ENCODE measurements at places on chromosomes 11 and 22.

DNA sequence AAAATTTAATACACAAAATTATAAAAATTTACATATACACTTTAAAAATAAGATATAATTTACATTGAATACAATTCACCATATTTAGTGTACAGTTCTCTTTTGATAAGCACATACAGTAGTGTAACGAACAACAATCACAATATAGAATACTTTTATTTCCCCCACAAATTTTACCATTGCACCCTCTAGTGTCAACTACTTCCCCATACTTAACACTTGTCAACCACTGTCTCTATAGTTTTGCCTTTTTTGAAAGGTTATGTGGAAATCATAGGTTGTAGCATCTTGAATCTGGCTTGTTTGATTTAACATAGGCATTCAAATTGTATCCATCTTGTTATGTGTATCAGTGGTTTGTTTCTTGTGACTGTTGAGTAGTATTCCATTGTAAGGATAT lies 21.3 kb upstream of the PANX1 start:
- no peak for DNase-seq

DNA sequence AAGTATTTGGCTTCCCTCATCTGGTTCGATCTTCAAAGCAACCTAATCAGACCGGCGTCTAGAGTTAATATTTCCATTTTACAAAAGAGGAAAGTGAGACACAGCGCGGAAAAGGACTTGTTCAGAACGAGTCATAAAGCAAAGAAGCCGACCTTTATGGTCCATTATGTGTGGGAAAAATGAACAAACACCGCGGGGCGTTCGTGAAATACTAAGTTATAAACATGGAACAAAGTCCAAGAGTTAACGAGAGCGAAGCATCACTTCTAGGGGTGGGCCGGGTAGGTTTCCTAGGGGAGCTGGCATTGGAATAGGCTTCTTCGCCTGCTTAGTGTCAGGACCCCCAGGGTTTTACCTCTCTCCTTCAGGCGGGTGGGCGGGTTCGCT lies 575 bp downstream of the DUSP18 start:
- DNase-seq = no peak

DNA sequence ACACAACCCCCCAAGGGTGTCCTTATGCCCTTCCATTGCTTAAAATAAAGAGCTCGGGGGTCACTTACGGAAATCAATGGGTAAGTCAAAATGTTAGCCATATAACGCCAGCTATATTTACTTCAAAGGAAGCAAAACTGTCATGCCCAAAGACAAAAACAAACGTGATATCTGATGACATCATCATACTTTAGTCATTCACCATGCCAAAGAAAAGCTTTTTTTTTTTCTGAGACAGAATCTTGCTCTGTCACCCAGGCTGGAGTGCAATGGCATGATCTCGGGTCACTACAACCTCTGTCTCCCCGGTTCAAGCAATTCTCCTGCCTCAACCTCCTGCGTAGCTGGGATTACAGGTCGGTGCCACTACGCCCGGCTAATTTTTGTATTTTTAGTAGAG lies 47.7 kb upstream of the SC5D start:
- DNase-seq = no peak

GRCh38 chr11:7204778-7205177 lies 46.9 kb upstream of the SYT9 start:
- DNase-seq = peak; percentile 16

DNA sequence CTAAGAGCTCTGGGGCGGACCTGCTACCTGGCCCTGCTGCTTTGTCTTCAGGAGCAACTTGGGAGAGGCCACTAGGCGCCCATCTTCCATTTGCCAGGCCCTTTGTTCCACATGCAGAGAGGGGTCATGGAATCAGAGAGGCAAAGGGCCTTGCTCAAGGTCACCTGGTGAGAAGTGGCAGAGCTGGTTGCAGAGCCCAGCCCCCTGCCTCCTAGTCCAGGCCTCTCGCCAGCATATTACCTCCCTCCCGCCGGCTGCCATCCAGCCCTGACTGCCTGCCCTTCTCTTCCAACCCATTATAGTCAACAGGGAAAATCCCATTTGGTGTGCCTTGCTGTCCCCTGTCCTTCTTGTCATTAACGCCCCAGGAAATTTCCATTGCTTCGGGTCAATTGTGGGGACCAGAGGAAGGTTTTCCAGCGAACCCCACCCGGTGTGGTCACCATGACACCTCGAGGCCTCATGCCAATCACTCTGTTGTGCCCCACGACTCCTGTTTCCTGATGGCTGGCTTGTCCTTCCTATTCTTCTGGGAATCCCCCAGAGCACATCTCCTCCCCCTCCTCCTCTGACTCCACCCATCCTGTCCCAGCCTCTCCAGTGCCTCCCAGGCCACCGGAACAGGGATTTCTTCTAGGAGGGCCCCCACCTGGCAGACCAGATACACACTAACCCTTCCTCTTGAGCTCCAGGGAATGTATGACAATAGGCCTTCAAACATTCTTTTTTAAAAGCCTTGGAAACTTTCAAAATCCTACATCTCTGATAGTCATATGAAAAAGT lies 77.0 kb downstream of the NECTIN1 start:
- DNase-seq = no peak

DNA sequence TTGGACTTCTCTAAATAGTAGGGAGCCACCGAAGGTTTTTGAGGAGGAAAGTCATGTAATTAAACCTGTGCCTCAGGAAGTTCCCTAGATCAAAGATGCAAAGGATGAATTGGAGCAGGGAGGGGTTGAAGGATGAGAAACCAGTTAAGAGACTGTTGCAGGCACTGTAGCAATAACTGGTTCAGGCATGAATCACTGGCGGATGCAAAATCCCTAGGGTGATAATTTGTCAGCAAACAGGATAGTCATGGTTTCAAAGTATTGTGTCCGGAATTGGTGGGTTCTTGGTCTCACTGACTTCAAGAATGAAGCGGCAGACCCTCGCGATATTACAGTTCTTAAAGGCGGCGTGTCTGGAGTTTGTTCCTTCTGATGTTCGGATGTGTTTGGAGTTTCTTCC lies 19.9 kb downstream of the TRIOBP start:
- DNase-seq = no peak

GRCh38 chr11:56331861-56332491 lies 13.9 kb upstream of the OR8K1 start:
- DNase-seq = peak; percentile 36

- peak; percentile 25 for DNase-seq
Measured at GRCh38 chr11:84227970-84228665, 942.0 kb upstream of the CCDC90B start.

- no peak for DNase-seq
Measured at GRCh38 chr11:36375353-36376008, 79.4 kb downstream of the PRR5L start.

DNA sequence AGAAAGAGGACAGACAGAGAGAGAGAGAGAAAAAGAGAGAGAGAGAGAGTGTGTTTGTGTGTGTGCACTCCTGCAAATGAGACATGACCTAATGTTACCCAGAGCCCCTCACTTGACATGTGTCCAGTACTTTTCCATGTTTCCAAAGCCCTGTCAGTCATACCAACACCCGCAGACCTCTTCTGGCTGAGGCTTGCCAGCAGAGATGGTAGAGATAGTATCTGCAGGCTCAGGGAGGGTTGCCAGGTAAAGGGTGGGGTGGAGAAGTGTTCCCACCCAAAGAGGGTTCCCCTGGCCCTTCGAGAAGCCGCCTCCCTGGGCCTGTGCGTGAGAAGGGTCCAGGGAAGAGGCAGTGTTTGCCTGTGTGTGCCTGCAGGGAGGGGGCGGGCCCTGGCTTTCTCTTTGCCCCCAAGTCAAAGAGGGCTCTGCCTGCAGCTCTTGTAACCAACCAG lies 40.7 kb downstream of the POU2F3 start:
- DNase-seq = no peak

GRCh38 chr11:116422556-116422955 lies 350.2 kb downstream of the BUD13 start:
- DNase-seq = peak; percentile 88

DNA sequence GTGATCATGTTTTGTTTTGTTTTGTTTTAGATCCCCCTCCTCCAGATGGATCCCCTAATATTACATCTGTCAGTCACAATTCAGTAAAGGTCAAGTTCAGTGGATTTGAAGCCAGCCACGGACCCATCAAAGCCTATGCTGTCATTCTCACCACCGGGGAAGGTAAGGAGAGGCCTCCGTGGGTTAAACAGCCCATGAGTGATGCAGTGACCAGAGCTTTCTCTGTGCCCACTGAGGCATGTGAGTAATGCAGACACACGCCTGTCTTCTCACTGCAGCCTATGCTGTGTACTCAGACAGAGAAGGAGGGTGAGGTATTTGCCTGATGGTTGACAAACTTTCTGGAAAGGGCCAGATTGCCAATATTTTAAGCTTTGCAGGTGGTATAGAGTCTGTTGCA lies 73.7 kb upstream of the OR4B1 start:
- DNase-seq = no peak

- DNase-seq = no peak
Measured at GRCh38 chr11:70278994-70279393, 8.5 kb downstream of the PPFIA1 start.

DNA sequence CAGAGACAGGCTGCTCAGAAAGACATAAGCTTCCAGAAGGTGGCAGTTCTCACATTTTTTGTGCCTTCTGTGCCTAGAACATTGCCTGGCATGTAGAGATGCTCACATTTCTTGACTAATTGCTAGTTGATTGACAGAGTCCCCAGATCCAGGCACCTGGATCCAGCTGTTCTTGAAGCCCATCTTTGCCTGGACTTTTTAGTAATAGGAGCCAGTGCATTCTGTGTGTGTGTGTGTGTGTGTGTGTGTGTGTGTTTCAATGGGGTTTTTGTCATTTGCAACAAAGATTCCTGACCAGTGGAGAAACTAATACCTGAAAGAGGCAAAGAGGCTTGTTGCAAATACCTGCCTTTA lies 15.1 kb downstream of the MRGPRF start:
- no peak for DNase-seq

GRCh38 chr11:1839924-1840779 lies 1.4 kb downstream of the TNNI2 start:
- DNase-seq = peak; percentile 52

DNA sequence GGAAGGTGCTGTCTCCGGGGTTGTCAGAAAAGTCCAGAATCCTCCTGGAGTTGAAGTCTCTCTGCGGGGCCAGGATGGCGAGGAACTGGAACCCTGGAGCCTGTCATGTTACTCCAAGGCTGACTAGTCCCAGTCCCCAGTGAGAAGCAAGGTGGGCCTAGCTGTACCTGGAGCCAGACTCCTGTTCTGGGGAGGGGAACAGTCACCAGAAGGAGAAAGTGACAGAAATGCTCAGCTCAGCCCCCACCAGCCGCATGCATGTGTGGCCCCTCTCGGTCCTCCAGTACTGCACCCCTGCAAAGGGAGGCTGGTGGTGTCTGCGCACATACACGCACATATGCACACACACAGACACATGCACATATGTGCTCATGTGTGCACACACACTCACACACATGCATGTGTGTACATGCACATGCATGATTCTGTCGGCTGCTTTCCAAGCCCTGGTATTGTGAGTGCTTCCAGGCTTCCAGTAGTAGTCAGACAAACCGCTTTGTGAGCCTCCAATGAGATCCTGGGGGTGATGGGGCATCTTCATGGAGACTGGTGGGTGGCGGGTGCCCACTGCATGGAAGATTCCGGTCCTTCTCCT lies 54.3 kb downstream of the RTL6 start:
- no peak for DNase-seq

DNA sequence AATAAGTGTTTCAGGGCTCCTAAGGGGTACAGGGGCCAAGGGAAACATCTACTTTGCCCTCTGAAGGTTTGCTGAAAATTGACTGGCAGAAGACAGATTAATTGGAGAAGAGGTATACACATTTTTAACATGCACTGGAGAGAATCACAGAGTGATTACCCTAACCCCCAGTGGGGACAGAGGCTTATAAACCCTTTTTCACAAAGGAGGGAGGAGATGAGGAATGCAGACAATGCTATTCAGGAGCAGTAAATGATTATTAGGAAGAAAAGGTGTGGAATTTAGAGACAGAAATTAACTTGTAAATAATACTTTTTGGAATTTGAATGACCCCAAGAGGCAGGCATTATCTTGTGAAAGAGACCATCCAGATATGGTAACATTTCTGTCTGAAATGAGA lies 582.4 kb upstream of the B3GAT1 start:
- no peak for DNase-seq

GRCh38 chr11:45907911-45908370 lies 870 bp upstream of the FREY1 start:
- DNase-seq = no peak

DNA sequence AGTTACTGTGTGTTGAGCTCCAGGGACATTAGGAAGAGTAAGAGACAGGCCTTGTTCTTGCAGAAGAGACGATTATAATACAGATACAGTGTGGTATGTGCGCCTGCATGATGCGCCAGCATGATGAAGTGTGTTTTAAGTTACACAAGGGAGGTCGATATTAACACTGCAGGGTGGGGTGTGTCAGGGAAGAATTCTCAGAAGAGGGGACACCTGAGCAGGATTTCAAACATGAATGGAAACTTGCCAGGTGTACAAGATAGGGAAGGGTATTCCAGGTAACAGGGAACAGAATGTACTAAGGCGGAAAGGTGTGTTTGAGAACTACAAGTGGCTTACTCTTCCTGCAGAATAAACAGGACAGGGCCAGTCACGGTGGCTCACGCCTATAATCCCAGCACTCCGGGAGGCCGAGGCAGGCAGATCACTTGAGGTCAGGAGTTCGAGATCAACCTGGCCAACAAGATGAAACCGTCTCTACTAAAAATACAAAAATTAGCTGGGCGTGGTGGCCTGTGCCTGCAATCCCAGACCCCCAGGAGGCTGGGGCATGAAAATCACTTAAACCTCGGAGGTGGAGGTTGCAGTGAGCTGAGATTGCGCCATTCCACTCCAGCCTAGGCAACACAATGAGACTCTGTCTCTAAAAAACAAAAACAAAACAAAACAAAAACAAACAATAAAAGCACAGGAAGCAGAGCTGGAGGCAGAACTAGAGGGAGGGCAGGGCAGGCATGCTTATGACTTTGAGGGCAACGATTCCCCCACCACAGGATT lies 59.0 kb downstream of the SYN3 start:
- DNase-seq = no peak

- no peak for DNase-seq
Measured at GRCh38 chr11:87263979-87264378, 226.2 kb downstream of the TMEM135 start.

- no peak for DNase-seq
Measured at GRCh38 chr11:115700981-115701875, 197.0 kb upstream of the CADM1 start.

DNA sequence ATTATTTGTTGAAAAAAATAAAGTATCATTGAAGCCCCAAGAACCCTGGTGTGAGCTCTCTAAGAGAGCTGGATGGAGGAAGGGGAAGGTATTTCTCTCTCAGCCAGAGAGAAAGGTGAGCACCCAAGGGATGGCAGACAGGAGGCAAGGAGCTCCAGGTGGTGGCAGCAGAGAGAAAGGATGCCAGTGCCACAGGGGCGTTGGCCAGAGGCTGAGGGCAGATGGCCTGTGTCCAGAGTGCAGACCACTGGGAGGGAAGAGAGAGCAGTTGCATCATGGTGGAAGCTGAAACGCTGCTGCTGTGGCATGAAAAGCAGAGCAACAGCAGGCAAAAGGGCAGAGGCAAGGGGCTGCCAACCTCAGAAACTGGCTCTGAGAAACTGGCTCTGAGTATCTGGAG lies 8.5 kb downstream of the SPON1 start:
- no peak for DNase-seq

All from testis (tissue), 5 donors.